Neural crest cell (in vitro differentiated cells): ENCODE measurements at places on chromosomes 7 and 10. TPM values are rescaled to one million over a fixed set of nuclear protein-coding genes. Genes with fewer than 3 reads are reported as not detected.

ASB13 gene
- 40.8 and 41.0 TPM in 2 replicates for total RNA-seq

- no peaks in the 10 kb centered on the region for H3K36me3 ChIP-seq
- H3K4me3 ChIP-seq: no peak overlapping the region
- no peak for DNase-seq
- no peak overlapping the region for H3K27ac ChIP-seq
- no peaks in the 10 kb centered on the region for H3K27me3 ChIP-seq
Measured at GRCh38 chr7:115533785-115534184, 496.8 kb downstream of the TFEC start.

NKX2-3 gene
- total RNA-seq: not detected in 2 replicates

DNA sequence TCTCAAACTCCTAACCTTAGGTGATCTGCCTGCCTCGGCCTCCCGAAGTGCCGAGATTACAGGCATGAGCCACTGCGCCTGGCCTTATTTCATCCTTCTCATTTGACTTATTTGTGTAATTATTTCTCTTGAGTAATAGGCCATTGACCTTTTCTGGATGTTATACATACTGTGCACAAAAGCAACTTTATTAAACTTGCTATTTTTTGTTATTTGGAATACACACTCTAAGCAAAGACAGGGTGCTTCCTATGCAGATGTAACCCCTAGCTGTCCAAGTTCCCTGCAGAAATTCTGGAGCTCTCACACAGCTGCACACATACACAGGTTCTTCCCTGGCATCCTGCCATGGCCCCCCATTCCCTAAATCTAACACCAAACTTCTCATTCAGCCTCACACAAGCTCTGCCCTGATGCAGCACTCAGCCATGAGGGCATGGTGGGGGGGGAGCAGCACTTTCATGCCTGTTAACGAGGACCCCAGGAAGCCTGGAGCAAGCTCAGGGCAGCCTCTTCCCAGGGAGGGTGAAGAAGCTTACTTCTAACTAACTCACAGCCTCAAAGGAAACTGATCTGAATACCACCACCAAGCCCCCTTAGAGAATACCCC, 33.2 kb downstream of the SH3PXD2A start:
- peaks cover 62% of the 10 kb centered on the region for H3K4me1 ChIP-seq
- no peak overlapping the region for H3K4me3 ChIP-seq
